ENCODE measurements at places on chromosomes 11 and 22. TPM values are rescaled to one million over a fixed set of nuclear protein-coding genes. Genes with fewer than 3 reads are reported as not detected.

DNA sequence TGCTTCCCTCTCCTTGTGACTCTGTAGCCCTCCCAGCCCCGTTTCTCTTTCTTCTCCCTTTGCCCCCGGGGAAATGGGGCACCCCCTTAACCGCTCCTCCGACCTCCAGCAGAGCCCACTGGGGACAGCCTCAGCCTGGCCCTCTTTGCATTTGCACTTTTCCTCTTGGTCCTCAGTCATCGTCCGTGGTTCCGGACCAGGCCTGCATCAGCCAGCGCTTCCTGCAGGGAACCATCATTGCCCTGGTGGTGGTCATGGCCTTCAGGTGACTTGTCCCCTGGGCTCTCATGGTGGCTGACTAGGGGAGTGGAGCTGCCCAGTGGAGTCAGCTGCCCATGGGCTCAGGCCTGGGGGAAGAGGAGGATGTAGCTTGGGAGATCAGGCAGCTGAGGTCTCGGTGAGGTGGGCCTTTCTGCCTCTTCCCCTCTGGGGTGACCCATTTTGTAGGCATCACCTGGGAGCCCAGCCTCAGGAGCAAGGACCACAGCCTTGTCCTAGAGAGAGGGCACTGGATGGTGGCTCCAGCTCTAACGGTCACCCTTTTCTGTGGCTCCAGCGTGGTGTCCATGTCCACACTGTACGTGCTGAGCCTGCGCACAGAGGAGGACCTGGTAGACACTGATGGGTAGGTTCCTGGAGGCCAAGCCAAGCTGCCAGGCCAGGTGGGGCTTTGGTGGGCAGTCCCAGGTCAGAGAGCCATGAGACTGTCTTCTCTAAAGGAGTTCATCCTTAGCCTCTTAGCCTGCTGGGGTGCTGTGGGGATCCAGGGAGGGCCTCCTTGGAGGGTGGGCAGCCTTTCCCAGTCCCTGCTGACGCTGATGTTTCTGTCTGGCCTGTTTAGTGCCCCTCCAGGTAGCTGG, 12.5 kb downstream of the TMEM258 start:
- no peaks in the 10 kb centered on the region for H3K4me1 ChIP-seq
- no peaks in the 10 kb centered on the region for H3K36me3 ChIP-seq
- no peak overlapping the region for H3K27ac ChIP-seq
- DNase-seq = no peak
- H3K4me3 ChIP-seq = no peak overlapping the region

GRCh38 chr22:41699264-41700107, at the start of gene MEI1:
TSS of gene MEI1 (plus strand) at chr22:41699503. CDS start at chr22:41699539, 36 bp downstream.
- H3K4me1 ChIP-seq = peaks cover 10% of the 10 kb centered on the region
- peaks cover 34% of the 10 kb centered on the region for H3K27me3 ChIP-seq
- no peak within 1 kb of the TSS for H3K4me3 ChIP-seq
- peak; percentile 91 for DNase-seq

GRCh38 chr22:24460418-24461089, 33.2 kb downstream of the ADORA2A start:
- H3K36me3 ChIP-seq = no peaks in the 10 kb centered on the region
- H3K27me3 ChIP-seq = no peaks in the 10 kb centered on the region
- no peak overlapping the region for H3K4me3 ChIP-seq
- no peak overlapping the region for H3K27ac ChIP-seq
- DNase-seq = no peak

- no peak overlapping the region for H3K27ac ChIP-seq
- H3K4me1 ChIP-seq = no peaks in the 10 kb centered on the region
- DNase-seq = no peak
Measured at GRCh38 chr22:36725366-36726006, 21.9 kb upstream of the CACNG2 start.

GRCh38 chr11:78417175-78417887, at the start of gene GAB2:
TSS of gene GAB2 (minus strand) at chr11:78417820. CDS start at chr11:78417720, 100 bp downstream.
- DNase-seq = no peak
- peaks cover 20% of the 10 kb centered on the region for H3K27me3 ChIP-seq
- H3K4me1 ChIP-seq = peaks cover 17% of the 10 kb centered on the region

GRCh38 chr11:39542460-39542859, 1917.0 kb downstream of the LRRC4C start:
- no peaks in the 10 kb centered on the region for H3K4me1 ChIP-seq
- no peak overlapping the region for H3K27ac ChIP-seq
- H3K4me3 ChIP-seq = no peak overlapping the region
- H3K36me3 ChIP-seq = peaks cover 6% of the 10 kb centered on the region
- H3K27me3 ChIP-seq = no peaks in the 10 kb centered on the region

DNA sequence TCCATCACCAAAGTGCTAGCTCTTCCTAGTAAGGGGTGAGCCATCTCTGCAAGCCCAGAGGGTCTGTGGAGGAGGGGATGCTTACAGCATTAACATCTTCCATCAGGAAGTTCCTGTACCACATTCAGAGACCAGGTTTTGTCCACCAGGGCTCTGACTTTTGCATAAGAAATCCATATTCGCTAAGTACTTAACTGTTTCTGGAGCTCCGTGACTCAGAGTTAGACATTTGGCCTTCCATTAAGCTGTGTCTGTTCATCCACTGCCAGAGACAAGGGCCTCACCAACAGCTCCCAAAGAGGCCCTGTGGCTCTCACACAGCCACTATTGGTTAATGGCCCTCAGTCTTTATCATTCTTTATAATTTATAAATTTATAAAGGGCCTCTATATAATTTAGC, 144.6 kb downstream of the ADAMTS15 start:
- H3K4me3 ChIP-seq = no peak overlapping the region
- no peak for DNase-seq

GRCh38 chr11:130813638-130814037, 102.6 kb downstream of the SNX19 start:
- H3K4me3 ChIP-seq = no peak overlapping the region
- H3K27me3 ChIP-seq = no peaks in the 10 kb centered on the region
- no peaks in the 10 kb centered on the region for H3K36me3 ChIP-seq
- DNase-seq = no peak
- peaks cover 9% of the 10 kb centered on the region for H3K4me1 ChIP-seq
- H3K27ac ChIP-seq = no peak overlapping the region

- no peak for DNase-seq
- no peak overlapping the region for H3K27ac ChIP-seq
- H3K4me3 ChIP-seq = no peak overlapping the region
Measured at GRCh38 chr11:11880179-11880578, 38.4 kb downstream of the USP47 start.

DNA sequence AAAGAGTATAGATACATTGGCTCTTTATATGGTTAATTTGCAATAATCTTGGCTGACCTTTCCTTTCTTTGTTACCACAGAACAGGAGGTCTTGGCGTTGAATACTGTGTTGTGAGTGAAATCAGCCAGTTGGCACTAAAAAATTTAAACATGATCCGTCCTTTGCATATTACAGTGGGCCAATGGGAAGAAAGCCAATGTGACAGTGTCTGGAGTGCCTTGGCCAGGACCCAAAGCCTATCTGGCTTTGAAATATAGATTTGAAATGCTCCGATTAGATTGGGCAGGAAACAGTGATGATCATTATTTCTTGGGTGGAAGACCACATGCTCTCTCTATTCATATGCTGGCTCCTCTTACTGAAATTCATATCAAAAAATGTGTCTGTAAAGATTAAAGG, 339.6 kb upstream of the ANO3 start:
- no peak overlapping the region for H3K4me3 ChIP-seq
- H3K27ac ChIP-seq = no peak overlapping the region
- no peaks in the 10 kb centered on the region for H3K27me3 ChIP-seq
- no peaks in the 10 kb centered on the region for H3K4me1 ChIP-seq
- no peak for DNase-seq
- no peaks in the 10 kb centered on the region for H3K36me3 ChIP-seq

- no peak overlapping the region for H3K4me3 ChIP-seq
- no peak for DNase-seq
Measured at GRCh38 chr22:35393116-35394010, 6.6 kb upstream of the MCM5 start.

DNA sequence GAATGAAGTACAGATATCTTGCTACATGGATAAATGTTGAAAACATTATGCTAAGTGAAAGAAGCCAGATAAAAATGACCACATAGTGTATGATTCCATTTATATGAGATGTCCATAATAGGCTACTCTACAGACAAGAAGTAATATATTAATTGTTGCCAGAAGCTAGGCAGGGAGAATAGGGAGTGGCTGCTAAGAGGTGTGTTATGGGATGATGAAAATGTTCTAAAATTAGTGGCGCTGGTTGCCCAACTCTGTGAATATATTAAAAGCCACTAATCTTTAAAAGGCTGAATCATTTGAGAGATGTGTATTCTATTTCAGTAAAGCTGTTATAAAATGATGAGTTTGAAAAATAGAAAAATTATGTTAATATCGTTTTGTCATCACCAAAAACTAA, 144.4 kb downstream of the NCAM1 start:
- no peak for DNase-seq
- H3K36me3 ChIP-seq = no peaks in the 10 kb centered on the region
- H3K4me3 ChIP-seq = no peak overlapping the region
- no peak overlapping the region for H3K27ac ChIP-seq
- no peaks in the 10 kb centered on the region for H3K4me1 ChIP-seq

The DERL3 gene
- polyA plus RNA-seq = 16.6 TPM

The NLRX1 gene
- 3.4 TPM for polyA plus RNA-seq

The EMID1 gene
- polyA plus RNA-seq = 3.0 TPM

Data from GM23338 (cell line).